WTC11 (cell line): ENCODE measurements at places on chromosomes 7 and 10. TPM values are rescaled to one million over a fixed set of nuclear protein-coding genes. Genes with fewer than 3 reads are reported as not detected.

UTF1 gene
- total RNA-seq: 140 to 196 TPM (median 143 TPM) in 3 replicates

TRPV6 gene
- 0.63 to 2.0 TPM (median 0.80 TPM) in 3 replicates for total RNA-seq

DNA sequence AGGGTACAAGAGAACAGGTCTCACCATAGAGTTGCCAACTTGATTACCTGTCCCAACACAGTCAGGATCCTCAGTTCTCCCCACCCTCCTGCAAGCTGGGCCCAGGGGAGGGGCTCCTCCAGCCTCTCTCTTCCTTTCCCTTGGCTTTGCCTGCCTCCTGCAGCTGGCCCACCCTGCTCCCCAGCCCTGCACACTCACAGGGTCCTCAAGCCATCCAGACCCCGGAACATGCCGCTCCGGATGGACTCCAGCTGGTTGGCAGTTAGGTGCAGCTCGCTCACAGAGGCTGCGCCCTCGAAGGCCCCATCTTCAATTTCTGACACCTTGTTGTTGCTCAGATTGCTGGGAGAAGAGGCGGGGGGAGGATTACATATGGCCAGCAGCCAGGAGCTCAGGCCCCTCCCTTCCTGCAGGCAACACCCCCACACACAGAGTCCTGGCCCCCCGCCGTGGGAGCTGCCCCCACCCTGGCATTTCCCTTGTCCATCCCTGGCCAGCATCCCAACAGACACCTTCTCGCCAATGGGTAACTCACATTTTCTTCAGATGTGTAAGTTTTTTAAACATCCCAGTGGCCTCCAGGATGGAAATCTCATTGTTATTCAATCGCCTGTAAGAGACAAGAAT lies 139.2 kb downstream of the SLIT1 start:
- H3K27ac ChIP-seq: no peak overlapping the region
- no peaks in the 10 kb centered on the region; the same call in 1 of the 2 replicates for H3K27me3 ChIP-seq
- H3K4me1 ChIP-seq: peaks cover 9% of the 10 kb centered on the region; the same call in 1 of the 2 replicates

DNA sequence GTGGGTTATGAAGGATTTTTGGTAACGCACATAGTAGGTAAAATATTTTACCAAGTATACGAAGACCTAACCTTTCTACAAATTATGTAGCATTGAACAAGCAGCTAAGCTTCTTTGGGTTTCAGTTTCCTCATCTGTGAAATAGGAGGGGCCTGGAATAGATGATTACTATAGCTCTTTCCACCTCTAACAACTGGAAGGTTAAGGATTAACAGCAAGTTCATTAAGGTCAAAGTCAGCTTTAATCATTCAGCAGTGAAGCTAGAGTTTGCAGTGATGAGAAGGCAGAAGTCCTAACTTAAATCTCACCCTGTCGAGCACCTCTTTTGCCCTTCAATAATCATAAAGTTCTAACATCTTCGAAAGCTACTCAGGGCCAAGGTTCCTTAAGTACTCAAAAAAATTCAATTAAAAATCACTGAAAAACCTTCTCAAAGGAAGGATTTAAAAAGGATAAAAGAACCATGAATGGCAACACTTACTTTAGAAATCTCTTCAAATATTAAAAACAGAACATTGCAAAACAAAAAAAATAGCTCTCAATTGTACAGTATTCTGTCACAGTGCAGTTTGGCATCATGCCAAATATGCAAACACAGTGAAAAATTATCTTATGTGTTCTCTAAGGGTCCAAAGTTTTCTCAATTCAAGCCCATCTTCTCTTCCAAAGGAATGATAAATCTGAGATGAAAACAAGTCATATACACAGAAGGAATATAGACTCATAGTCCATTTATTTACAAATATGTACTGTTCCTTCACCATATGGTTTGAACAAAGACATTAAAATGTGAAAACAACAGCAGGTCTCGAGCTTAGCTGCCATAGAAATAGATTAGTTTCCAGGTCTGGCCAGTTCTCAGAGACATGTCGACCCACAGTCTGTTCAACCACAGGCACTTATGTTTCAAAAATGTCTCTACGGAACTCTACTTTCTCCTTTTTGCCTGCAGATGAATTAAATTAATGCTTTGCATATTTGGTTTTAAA lies 152.0 kb upstream of the SLC13A1 start:
- peaks cover 30% of the 10 kb centered on the region for H3K4me1 ChIP-seq
- H3K36me3 ChIP-seq: no peaks in the 10 kb centered on the region
- no peak for DNase-seq

DNA sequence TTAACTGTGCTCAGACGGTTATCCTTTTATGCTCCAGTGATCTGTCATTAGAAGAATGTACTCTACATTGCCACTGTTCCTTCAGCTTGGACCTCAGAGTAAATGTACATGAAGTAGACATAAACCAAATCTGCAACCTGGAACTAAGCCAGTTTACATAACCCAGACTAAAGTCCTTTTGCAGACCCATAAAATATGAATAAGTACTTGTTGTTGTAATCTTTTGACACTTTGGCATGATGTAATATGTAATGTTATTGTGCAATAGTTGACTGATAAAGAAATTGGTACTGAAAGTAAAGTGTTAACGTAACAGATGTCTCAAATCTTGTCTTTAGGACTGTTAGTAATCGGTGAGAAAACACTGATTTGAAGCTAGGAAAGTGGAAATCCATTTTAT lies 115.8 kb upstream of the SORCS1 start:
- H3K4me3 ChIP-seq: no peak overlapping the region
- no peaks in the 10 kb centered on the region for H3K4me1 ChIP-seq
- peaks cover 14% of the 10 kb centered on the region for H3K36me3 ChIP-seq
- DNase-seq: no peak
- H3K27me3 ChIP-seq: no peaks in the 10 kb centered on the region; the same call in 1 of the 2 replicates
- no peak overlapping the region for H3K27ac ChIP-seq

- H3K4me3 ChIP-seq: no peak overlapping the region
- peaks cover 17% of the 10 kb centered on the region for H3K4me1 ChIP-seq
- DNase-seq: no peak
- H3K27ac ChIP-seq: no peak overlapping the region
- no peaks in the 10 kb centered on the region for H3K36me3 ChIP-seq
- H3K27me3 ChIP-seq: no peaks in the 10 kb centered on the region
Measured at GRCh38 chr7:149887311-149887710, 13.5 kb downstream of the ATP6V0E2 start.

DNA sequence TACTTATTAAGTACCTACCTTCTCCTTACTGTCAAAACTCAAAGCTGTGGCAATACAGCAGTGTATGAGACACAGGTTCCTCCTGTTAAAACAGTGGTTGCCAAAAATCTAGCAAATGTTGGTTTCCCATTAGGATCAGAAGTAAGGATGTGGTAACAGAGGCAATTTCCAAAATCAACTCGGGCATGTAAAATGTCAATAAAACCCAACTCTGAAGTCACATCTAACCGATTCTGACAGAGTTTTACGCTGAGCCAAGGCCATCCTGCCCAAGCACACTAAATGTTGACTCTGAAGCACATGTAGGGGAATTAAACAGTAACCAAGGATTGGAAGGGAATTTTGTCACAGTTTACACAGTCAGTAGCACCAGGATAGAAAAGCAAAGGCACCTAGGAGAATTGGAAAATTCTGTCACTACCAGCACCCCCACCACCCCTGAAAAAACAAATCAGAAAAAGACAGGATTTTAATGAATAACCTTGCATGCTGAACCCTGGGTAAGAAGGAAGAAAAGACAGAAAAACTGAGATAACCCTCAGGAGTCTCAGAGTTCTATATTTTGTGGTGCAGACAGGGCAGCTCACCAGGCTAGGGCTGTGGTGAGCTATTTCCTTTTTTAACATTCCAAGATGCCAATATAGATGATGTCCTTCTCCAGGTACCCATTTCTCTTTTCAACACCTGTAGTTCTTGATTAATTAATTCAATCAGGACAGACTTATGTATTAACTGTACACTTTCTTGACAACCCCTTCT lies 119.5 kb downstream of the DOCK4 start:
- H3K27ac ChIP-seq: no peak overlapping the region
- H3K4me3 ChIP-seq: no peak overlapping the region
- peaks cover 23% of the 10 kb centered on the region for H3K4me1 ChIP-seq
- no peaks in the 10 kb centered on the region for H3K27me3 ChIP-seq

DNA sequence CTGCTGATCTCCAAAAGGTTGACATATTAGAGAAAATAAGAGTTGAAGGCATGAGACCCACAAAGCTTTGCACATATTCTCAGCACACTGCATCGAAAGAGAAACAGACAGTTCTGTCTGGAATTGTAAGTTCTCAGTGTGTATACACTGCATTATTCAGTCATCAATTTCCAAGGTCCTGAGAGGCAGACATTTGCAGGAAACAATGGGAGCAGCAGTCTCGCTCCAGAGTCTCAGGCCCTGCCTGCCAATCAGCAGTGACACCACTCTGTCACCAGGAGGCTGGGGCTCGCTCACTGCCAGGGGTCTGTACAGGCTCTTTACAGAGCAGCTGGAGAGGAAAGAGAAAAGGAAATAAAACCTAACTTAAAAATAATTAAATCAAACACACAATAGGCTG lies 36.3 kb downstream of the JAZF1 start:
- peaks cover 4% of the 10 kb centered on the region; the same call in 1 of the 2 replicates for H3K36me3 ChIP-seq
- H3K27me3 ChIP-seq: no peaks in the 10 kb centered on the region
- peak; percentile 64 for DNase-seq
- H3K4me1 ChIP-seq: peaks cover 37% of the 10 kb centered on the region
- H3K4me3 ChIP-seq: no peak overlapping the region

GRCh38 chr10:85946713-85947326 lies 419.8 kb downstream of the GRID1 start:
- H3K36me3 ChIP-seq: no peaks in the 10 kb centered on the region
- no peaks in the 10 kb centered on the region for H3K27me3 ChIP-seq
- H3K27ac ChIP-seq: no peak overlapping the region
- no peak overlapping the region for H3K4me3 ChIP-seq
- no peaks in the 10 kb centered on the region for H3K4me1 ChIP-seq

DNA sequence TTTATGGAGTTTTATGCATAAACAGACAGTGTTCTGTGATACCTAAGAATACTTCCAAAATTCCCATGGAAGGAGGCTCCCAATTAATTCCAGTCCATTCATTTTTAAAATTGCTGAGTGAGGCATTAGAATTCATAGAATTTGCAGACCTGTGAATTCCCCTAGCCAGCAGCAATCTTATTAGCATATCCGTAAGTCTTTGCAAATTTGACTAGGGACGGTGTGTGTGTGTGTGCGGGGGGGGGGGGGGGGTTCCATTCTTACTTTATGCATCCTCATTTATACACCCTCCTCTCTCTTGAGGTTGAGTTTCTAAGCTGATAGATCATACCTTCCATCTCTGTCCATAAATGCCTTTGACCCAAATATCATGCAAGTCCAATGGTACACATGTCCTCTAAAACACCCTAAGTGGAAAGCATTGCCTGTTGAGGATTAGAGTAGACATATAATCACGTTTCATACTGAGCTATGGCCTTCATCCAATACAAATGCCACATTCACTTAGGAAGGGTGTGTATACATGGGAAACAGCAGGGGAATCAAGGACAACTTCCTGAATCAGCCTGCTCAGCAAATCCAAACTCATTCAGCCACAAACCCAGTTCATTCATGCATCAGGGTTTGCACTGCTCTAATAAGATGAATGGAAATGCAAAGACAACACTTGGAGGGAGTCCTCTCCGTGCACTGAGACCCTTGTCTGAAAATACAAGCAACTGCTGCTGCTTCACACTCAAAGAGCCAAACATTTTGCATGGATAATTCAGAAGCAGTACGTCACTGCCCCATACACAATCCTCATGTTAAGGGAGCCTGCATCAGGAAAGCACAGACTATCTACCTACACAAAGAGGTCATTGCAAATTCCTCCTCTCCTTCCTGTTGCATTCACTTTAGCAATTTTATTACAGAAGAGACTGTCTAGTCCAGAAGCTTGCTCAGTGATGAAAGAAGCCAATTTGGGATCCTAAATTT lies 350.8 kb downstream of the KCNMA1 start:
- DNase-seq: no peak
- peaks cover 58% of the 10 kb centered on the region for H3K4me1 ChIP-seq
- no peak overlapping the region for H3K27ac ChIP-seq
- peaks cover 11% of the 10 kb centered on the region for H3K27me3 ChIP-seq

DNA sequence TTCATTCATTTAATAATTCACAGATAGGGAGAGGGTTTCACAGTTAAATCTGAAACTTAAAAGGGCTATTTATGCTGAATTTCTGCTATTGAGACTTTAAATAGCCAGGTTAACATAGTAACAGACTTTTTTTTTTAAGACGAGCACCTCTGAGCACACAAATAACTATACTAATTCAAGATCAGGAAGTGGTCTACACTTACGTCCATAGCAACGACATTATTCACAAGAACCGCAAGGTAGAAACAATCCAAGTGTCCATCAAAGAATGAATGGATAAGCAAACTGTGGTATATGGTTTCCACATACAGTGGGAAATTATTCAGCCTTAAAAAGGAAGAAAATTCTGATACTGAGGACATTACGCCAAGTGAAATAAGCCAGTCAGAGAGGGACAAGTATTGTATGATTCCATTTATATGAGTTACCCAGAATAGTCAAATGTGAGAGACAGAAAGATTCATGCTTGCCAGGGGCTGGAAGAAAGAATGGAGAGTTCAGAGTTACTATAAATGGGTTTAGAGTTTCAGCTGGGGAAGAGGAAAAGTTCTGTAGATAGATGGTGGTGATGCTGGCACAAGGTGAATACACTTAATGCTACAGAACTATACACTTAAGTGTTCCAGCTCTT lies 140.3 kb upstream of the LAMB4 start:
- no peaks in the 10 kb centered on the region for H3K27me3 ChIP-seq
- H3K36me3 ChIP-seq: no peaks in the 10 kb centered on the region
- no peak for DNase-seq
- H3K4me1 ChIP-seq: peaks cover 12% of the 10 kb centered on the region

GRCh38 chr10:129498680-129499079 lies 31.6 kb downstream of the MGMT start:
- no peak overlapping the region for H3K4me3 ChIP-seq
- peaks cover 33% of the 10 kb centered on the region for H3K36me3 ChIP-seq
- H3K4me1 ChIP-seq: peaks cover 34% of the 10 kb centered on the region
- no peaks in the 10 kb centered on the region for H3K27me3 ChIP-seq
- no peak for DNase-seq
- no peak overlapping the region for H3K27ac ChIP-seq

- H3K27ac ChIP-seq: no peak overlapping the region
- DNase-seq: no peak
- H3K27me3 ChIP-seq: no peaks in the 10 kb centered on the region
Measured at GRCh38 chr10:96641396-96642295, 54.8 kb upstream of the TM9SF3 start.

DNA sequence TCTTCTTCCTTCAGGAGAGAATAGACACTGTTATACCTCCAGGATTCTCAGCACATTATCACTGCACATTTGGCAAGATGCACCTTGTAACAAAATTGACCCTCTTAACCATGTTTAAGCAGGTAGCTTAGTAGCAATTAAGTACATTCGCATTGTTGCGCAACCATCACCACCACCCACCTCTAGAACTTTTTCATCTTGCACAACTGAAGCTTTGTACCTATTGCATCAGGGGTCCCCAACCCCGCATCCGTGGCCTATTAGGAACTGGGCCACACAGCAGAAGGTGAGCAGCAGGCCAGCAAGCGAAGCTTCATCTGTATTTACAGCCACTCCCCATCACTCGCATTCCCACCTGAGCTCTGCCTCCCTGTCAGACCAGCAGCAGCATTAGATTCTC lies 29.9 kb upstream of the SMURF1 start:
- no peaks in the 10 kb centered on the region for H3K36me3 ChIP-seq
- H3K4me1 ChIP-seq: no peaks in the 10 kb centered on the region
- no peaks in the 10 kb centered on the region; the same call in 1 of the 2 replicates for H3K27me3 ChIP-seq
- H3K27ac ChIP-seq: no peak overlapping the region
- DNase-seq: no peak
